ENCODE measurements at places on chromosomes 7 and 10.

GRCh38 chr7:19437446-19437845 is 271.4 kb downstream of the POLR1F start:
- DNase-seq, result no peak

GRCh38 chr10:79380946-79381721 is 33.9 kb downstream of the PPIF start:
- no peak for DNase-seq

DNA sequence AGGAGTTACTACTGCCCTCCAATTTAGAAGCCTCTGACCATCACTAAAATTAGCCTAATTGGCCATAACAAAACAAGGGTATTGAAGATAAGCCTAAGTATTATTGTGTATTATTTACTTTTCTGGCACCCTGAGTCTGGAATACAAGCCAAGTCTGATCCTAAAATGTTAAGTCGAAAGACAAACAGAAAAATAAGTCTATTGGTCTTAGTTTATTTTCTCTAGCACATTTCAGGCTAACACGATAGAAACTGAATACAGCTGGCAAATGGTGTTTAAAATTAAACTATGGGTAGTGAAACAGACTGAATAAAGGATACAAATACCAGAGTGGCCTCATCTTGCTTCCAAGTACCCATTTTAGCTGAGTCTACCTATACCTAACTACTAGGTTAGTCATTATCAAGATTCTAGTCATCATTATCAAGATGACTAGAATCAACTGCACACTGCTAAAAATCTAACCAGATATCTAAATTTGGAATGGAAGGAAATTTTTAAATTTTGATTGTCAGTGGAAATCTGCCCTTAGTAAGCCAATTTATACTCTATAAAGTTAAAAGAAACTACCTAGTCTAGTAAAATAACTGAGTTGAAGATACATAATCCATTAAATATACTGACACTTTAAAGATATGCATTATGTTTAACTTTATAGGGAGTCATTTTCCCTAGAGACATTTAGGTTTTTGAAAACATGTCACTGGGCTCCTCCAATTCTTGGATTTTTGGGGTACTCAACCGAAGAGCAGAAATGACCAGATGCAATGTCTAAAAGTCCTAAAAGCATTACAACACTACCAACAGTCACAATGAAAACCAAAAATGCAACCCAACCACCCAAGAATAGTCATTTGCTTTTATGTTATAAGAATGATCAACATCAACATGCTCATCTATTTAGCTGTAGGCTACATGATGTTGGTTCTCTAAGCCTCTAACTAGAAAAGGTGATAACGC is 80.9 kb downstream of the NT5C2 start:
- no peak for DNase-seq

DNA sequence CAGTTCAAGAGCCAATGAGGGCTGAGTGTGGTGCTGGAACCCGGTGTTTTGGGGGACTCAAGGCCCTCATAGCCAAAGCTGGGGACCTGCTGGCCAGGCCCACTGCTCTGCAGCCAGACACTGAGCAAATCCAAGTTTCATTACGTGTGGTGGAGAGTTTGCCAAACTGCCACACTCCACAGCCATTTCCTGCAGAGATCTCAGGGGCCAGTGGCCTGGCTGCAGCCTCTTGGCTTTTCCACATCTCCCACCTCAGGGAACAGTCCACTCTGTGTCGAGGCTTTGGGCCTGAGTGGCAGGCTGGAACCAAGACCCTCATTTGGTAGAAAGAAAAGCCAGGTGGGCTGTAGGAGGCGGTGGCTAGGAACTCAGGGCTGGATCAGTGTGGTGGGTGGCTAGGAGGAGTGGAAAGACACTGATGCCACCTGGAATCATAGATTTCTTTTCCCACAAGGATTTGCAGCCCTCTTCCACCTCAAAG is 3.2 kb downstream of the HOXA11 start:
- no peak for DNase-seq

DNA sequence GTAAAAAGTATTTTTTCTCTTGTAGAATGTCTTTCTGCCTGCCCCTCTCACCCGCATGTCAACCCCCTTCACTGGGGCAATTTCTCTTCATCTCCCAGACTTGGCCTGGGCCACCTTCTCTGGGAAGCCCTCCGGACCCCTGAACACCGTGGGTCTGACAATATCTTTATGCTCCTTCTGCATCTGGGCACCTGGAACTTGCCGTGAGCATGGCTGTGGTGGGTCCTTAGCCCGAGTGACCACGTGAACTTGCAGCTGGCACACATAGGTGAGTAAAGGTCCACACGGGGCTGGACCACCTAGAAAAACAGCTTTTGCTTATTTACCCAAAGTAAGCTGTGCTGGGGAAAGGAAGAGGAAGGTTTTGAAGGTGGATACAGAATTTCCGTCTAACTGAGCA is 600.2 kb downstream of the DNAJB6 start:
- no peak for DNase-seq

DNA sequence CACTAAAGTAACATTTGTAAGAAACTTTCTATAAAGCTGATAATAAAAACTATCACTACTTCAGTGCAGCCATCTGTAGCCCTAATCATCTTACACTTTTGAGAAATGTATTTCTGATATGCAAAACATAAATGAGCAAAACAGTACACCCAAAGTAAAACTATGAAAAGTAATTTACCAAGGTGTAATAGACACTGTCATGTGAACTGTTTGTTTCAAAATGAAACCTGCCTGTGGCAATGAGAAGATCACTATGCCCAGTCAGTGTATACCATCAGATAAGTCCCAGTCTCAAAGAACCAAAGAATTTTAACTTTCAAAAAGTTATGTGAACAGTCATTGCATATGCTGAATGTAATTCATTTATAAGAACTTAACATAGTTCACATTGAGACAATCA is 398.1 kb downstream of the CDC14C start:
- DNase-seq, result no peak

DNA sequence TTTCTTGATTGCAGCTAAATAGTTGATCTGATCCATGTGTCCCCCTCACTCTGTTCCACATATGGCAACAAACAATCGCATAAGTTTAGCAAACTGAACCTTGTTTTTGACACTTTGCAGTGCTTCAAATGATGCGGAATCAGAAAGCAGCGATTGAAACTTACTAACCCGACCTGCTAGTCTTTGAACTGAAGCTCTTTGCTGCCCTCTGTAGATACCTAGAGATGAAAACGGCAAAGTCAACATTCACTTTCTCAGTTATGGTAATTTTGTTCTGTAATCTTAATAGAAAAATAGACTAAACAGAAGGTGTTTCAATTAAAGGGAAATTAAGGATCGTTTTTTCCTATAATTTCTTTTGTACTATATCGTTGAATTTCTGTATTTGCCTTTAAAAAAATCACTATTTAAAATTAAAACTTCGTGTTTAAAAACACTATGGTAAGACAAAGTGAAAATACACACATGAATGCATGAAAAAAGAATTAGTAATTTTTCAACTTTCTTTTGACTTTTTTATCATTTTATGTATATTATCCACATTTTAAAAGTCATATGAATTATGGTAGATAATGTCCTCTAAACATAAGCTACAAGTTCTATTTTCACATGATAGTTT is 276.5 kb downstream of the MAGI2 start:
- no peak for DNase-seq

DNA sequence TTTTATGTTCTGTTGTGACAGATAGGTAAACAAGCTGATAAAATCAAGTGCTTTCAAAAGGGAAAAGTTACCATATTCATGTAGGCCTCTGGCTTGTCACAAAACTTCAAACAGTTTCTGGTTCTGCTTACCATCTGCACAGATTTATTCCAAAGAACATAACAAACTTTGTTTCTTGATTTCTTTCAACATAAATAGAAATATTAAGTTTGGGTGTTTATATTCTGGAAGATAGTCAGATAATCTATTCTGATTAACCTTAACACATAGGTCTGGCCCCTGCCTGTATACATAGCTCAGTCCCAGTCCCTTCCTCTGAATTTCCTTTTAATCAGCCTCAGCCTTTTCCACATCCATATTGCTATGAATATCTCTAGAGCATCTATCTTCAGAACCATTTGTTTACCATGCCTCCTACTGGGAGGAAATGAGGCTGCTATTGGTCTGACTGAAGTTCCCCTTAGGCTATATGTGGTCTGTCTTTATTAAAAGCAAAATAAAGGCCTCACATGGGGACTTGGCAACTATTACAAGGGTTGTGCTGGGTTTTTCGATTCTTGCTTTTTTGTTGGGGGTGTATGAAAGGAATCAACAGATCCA is 319.0 kb downstream of the HPSE2 start:
- no peak for DNase-seq

GRCh38 chr7:151963895-151964870 is 7.9 kb downstream of the GALNTL5 start:
- DNase-seq, result no peak

DNA sequence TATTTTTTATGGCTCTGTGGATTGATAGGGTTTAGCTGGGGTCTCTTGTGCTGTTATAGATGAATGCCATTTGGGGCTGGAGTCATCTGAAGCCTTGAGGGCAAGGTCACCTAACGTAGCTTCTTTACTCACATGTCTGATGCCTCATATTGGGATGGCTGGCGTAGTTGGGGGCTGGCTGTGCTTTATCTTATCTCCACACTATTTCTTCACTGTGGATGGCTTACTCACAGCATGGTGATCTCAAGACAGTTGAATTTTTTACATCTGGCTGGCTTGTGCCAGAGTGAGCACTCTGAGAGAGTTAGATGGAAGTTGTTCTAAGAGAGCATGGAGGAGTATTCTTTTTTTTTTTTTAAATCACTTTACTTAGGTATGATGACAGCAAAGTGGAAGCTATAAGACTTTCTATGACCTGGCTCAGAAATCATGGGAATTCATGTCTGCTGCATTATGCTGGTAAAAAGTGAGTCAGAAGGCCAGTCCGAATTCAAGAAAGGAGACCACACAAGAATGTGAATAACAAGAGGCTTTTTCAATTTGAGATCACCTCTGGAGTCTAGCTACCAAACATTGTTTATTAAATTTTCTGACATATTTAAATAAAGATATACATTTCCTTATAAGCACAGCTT is 252.4 kb upstream of the TPK1 start:
- DNase-seq, result no peak

DNA sequence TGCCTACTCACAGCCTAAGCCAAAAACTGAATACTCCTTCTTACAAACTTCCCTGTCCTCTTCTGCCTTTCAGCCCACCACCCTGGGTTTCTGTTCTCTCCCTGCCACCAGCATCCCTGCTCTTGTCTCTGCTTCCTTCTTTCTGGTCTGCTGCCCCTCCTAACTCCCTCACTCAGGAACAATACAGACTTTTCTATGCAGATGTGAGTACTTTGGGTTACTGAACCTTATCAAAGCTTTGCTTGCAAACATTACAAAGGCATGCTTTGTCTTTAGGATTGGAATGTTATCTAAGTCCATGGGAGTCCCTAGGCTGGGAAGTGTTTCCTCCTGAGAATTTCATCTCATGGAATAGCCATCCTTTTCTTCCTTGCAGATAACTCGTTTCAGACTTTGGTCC is 28.9 kb downstream of the CNNM1 start:
- DNase-seq, result no peak
